ENCODE measurements at places on chromosomes 12 and 14.

GRCh38 chr14:104404922-104405321 lies 174.6 kb upstream of the C14orf180 start:
- H3K4me3 ChIP-seq = no peak overlapping the region
- H3K36me3 ChIP-seq = no peaks in the 10 kb centered on the region
- H3K27me3 ChIP-seq = no peaks in the 10 kb centered on the region

DNA sequence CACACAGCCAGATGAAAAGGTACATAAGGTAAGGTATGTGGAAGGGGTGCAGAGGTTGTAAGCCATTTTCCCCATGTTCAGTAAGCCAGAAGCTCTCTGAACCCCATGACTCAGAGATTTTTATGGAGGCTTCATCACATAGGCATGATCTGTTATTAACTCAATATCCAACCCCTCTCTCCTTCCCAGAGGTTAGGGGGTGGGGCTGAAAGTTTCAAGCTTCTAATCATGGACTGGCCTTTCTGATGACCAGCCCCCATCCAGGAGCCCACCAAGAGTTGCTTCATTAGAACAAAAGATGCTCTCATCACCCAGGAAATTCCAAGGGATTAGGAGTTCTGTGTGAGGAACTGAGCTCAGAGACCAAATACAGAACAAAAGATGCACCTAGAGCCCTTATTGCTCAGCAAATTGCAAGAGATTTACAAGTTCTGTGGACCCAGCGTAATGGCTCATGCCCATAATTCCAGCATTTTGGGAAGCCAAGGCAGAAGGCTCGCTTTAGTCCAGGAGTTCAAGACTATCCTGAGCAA lies 103.2 kb upstream of the DAAM1 start:
- no peak for DNase-seq
- no peaks in the 10 kb centered on the region for H3K36me3 ChIP-seq
- H3K27me3 ChIP-seq = peaks cover 6% of the 10 kb centered on the region
- H3K27ac ChIP-seq = no peak overlapping the region

DNA sequence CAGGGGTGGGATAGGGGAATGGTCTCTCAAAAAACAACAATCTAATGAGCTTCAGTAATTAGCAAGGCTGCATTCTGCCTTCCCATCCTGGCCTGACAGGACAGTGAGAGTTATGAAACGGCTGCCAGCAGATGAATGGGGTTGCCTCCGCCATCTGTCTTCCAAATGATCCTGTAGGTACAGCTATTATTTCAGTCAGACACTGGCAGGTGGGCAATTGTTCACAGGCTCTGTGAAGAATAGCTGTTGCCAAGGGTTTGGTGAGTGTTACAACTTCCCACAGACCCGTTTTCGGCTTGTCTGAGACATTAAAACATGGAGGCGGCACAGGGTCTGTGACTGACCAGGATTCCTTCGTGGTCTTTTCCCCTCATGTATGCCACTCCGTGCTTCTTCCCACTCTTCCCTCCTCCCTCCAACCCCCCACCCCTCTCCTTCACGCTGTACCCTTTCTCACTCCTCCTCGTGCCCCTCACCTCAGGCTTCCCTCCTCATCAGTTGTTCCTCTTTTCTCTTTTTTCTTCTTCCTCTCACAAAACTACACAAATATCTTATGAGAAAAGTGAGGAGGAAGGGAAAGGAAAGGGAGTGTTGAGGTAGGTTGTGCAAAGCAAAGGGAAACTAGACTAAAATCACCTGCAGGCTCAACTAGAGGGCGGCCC lies 160.8 kb upstream of the GZMB start:
- H3K27me3 ChIP-seq = peaks cover 6% of the 10 kb centered on the region
- H3K4me3 ChIP-seq = no peak overlapping the region
- H3K4me1 ChIP-seq = no peaks in the 10 kb centered on the region
- no peaks in the 10 kb centered on the region for H3K36me3 ChIP-seq
- no peak for DNase-seq

- no peak overlapping the region for H3K27ac ChIP-seq
- no peaks in the 10 kb centered on the region for H3K27me3 ChIP-seq
- H3K4me3 ChIP-seq = no peak overlapping the region
- H3K4me1 ChIP-seq = no peaks in the 10 kb centered on the region
These were observed 23.1 kb downstream of the TMEM117 start for GRCh38 chr12:43858991-43859390.

GRCh38 chr14:90061685-90062126 lies at the start of gene KCNK13:
TSS of gene KCNK13 (plus strand) at chr14:90061994. CDS start at chr14:90062206, 212 bp downstream.
- H3K27me3 ChIP-seq = peaks cover 67% of the 10 kb centered on the region
- no peaks in the 10 kb centered on the region for H3K36me3 ChIP-seq
- H3K27ac ChIP-seq = no peak within 1 kb of the TSS
- peaks cover 24% of the 10 kb centered on the region for H3K4me1 ChIP-seq
- H3K4me3 ChIP-seq = peak within 1 kb of the TSS; percentile 65
- peak; percentile 16 for DNase-seq

DNA sequence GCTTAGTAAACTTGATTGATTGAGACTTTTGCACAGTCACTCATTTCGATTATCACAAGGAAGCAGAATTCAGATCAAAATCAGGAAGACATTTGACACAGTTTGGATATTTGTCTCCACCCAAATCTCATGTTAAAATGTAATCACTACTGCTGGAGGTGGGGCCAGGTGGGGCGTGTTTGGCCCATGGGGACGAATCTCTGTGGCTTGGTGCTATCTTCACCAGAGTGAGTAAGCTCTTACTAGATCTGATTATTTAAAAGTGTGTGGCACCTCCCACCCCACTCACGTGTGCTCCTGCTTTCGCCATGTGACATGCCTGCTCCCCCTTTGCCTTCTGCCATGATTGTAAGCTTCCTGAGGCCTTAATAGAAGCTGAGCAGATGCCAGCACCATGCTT lies 291.4 kb downstream of the PCNX1 start:
- H3K4me1 ChIP-seq = peaks cover 2% of the 10 kb centered on the region
- H3K4me3 ChIP-seq = no peak overlapping the region
- H3K36me3 ChIP-seq = no peaks in the 10 kb centered on the region
- DNase-seq = no peak
- peaks cover 6% of the 10 kb centered on the region for H3K27me3 ChIP-seq
- no peak overlapping the region for H3K27ac ChIP-seq

GRCh38 chr12:104719700-104720338 lies 238.3 kb downstream of the SLC41A2 start:
- H3K36me3 ChIP-seq = peaks cover 7% of the 10 kb centered on the region
- no peak for DNase-seq
- H3K4me3 ChIP-seq = peak overlapping the region; percentile 61
- H3K27ac ChIP-seq = peak overlapping the region; percentile 94
- H3K27me3 ChIP-seq = no peaks in the 10 kb centered on the region

DNA sequence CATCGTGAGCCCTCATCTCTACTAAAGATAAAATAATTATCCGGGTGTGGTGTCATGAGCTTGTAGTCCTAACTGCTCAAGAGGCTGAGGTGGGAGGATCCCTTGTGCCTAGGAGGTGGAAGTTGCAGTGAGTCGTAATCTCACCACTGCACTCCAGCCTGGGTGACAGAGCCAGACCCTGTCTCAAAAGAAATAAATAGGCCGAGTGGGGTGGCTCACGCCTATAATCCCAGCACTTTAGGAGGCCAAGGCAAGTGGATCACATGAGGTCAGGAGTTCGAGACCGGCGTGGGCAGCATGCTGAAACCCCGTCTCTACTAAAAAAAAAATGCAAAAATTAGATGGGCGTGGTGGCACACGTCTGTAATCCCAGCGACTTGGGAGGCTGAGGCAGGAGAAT lies 70.9 kb downstream of the RESF1 start:
- no peaks in the 10 kb centered on the region for H3K27me3 ChIP-seq
- H3K27ac ChIP-seq = no peak overlapping the region
- no peak overlapping the region for H3K4me3 ChIP-seq
- DNase-seq = no peak
- no peaks in the 10 kb centered on the region for H3K36me3 ChIP-seq

- peaks cover 1% of the 10 kb centered on the region for H3K36me3 ChIP-seq
- peak overlapping the region; percentile 47 for H3K27ac ChIP-seq
- H3K4me1 ChIP-seq = peaks cover 15% of the 10 kb centered on the region
- DNase-seq = no peak
- H3K4me3 ChIP-seq = peak overlapping the region; percentile 32
These were observed 14.8 kb upstream of the BCL11B start for GRCh38 chr14:99286761-99287160.

- DNase-seq = no peak
- peak overlapping the region; percentile 71 for H3K4me3 ChIP-seq
- peaks cover 26% of the 10 kb centered on the region for H3K4me1 ChIP-seq
- H3K27ac ChIP-seq = no peak overlapping the region
These were observed 420.1 kb downstream of the VRK1 start for GRCh38 chr14:97217111-97217885.

DNA sequence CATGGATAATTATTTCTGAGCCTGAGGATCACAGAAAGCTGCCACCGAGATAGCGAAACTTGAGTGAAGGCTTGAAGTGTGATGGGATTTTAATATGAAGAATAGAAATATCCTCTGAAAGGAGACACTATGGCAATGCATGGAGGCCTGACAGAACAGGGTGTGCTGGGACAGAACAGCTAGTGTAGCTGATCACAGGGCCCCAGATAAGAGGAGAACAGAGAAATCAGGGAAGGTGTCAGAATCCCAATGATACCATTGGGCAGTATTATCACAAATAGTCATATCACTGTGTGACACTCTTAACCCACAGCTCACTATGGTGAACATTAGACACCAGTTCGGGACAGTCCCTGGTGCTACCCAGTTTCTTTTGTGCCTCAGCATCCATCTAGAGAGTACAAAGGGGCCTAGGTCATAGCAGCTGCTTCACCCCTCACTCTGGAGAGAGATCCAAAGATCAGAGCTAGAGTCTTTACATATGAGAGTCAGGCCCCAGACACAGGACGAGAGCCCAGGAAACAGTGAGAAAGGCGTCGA lies 506 bp upstream of the OR10P1 start:
- no peaks in the 10 kb centered on the region for H3K36me3 ChIP-seq
- H3K27me3 ChIP-seq = peaks cover 3% of the 10 kb centered on the region
- peaks cover 9% of the 10 kb centered on the region for H3K4me1 ChIP-seq
- no peak for DNase-seq
- no peak overlapping the region for H3K27ac ChIP-seq
- no peak overlapping the region for H3K4me3 ChIP-seq

GRCh38 chr12:116929885-116930284 lies 19.1 kb downstream of the FBXW8 start:
- no peaks in the 10 kb centered on the region for H3K27me3 ChIP-seq
- H3K4me3 ChIP-seq = no peak overlapping the region

DNA sequence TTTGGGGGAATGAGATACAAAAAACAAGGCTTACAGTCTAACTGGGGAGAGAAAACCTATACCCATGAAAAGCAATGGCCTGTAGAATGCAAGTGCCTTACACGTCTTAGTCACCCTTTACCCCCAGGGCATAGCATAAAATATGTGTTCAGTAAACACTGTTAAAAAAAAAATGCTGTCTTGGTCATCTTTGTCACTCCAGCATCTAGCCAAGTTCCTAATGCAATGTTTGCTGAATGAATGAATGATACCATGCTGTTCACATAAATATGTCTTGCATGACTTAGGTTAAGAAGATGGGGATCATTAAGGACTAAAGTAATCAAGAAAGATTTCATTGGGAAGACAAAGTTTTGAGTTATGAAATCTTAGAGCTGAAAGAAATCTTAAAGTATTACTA lies 38.5 kb downstream of the PPP2R5E start:
- no peak overlapping the region for H3K4me3 ChIP-seq
- H3K4me1 ChIP-seq = peaks cover 20% of the 10 kb centered on the region
- H3K36me3 ChIP-seq = peaks cover 24% of the 10 kb centered on the region
- no peaks in the 10 kb centered on the region for H3K27me3 ChIP-seq
- H3K27ac ChIP-seq = no peak overlapping the region
- no peak for DNase-seq

- peaks cover 3% of the 10 kb centered on the region for H3K27me3 ChIP-seq
- DNase-seq = no peak
- peaks cover under 1% of the 10 kb centered on the region for H3K4me1 ChIP-seq
- no peak overlapping the region for H3K4me3 ChIP-seq
These were observed 196.5 kb upstream of the PRMT8 start for GRCh38 chr12:3294481-3294911.

DNA sequence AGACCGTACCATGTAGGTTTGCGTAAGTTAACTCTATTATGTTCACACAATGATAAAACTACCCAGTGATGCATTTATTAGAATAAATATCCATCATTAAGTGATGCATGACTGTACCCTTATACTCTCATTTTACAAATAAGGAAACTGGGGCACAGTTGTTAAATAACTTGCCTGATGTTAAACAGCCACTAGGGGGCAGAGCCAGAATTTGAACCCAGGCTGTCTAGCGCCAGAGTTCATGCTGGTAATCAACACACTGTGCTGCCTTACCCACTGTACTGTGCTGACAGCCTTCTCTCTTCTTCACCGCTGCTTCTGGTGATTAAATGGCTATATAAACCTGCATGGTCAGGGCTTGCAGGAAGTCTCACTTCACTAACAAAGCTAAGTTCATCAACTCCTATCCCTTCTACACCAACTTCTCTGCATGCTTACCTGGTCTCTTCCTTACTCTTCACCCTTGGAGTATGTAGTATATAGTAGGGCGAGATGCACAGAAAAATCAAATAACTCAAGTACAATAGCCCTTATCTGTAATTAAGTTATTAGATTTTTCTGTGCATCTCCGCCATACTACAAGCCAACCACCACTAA lies 43.6 kb upstream of the APPL2 start:
- no peak overlapping the region for H3K4me3 ChIP-seq
- H3K27ac ChIP-seq = no peak overlapping the region
- H3K36me3 ChIP-seq = no peaks in the 10 kb centered on the region
- peaks cover 15% of the 10 kb centered on the region for H3K27me3 ChIP-seq

GRCh38 chr12:56699020-56699661 lies 11.1 kb upstream of the PTGES3 start:
- H3K27me3 ChIP-seq = no peaks in the 10 kb centered on the region
- H3K4me3 ChIP-seq = no peak overlapping the region
- no peaks in the 10 kb centered on the region for H3K36me3 ChIP-seq
- peaks cover 10% of the 10 kb centered on the region for H3K4me1 ChIP-seq
- H3K27ac ChIP-seq = no peak overlapping the region

GRCh38 chr12:53652366-53652765 lies 23.5 kb downstream of the ATP5MC2 start:
- no peak for DNase-seq
- H3K36me3 ChIP-seq = no peaks in the 10 kb centered on the region
- H3K27me3 ChIP-seq = peaks cover 2% of the 10 kb centered on the region
- H3K4me3 ChIP-seq = no peak overlapping the region

DNA sequence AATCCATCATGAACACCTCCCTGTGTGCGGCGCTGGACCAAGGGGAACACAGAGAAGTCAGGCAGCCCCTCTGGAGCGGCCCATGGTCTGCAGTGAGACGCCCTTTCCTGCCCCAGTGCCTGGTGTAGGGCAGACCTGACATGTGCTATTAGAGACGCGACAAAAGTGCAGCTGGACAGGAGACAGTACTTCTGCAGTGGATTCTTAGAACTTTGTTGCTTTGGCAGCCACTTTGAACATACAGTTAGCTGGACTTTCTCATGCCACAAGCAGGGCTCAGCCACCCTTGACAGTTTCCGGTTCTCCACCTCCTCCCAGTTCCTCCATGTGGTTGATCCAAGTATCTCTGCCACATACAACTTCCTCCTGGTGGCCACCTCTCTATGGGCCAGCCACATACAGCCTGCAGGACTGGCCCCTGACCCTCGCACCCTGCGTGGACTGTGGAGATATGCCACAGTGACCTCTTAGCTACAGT lies 45.9 kb downstream of the LGMN start:
- no peaks in the 10 kb centered on the region for H3K36me3 ChIP-seq
- H3K4me1 ChIP-seq = no peaks in the 10 kb centered on the region
- H3K27me3 ChIP-seq = peaks cover 3% of the 10 kb centered on the region
- no peak overlapping the region for H3K4me3 ChIP-seq
- H3K27ac ChIP-seq = no peak overlapping the region

- no peak for DNase-seq
- H3K36me3 ChIP-seq = peaks cover 29% of the 10 kb centered on the region
- H3K27ac ChIP-seq = no peak overlapping the region
- no peaks in the 10 kb centered on the region for H3K4me1 ChIP-seq
- H3K4me3 ChIP-seq = no peak overlapping the region
- no peaks in the 10 kb centered on the region for H3K27me3 ChIP-seq
These were observed 1.0 kb upstream of the GPD1 start for GRCh38 chr12:50102646-50103309.

Data from activated CD4-positive, alpha-beta T cell treated with anti-CD3 and anti-CD28 coated beads, Interleukin-2, amount 10 ng/mL, durations not matched to agents 7 days and 5 days (primary cell).